ENCODE measurements at places on chromosomes 12 and 14.

DNA sequence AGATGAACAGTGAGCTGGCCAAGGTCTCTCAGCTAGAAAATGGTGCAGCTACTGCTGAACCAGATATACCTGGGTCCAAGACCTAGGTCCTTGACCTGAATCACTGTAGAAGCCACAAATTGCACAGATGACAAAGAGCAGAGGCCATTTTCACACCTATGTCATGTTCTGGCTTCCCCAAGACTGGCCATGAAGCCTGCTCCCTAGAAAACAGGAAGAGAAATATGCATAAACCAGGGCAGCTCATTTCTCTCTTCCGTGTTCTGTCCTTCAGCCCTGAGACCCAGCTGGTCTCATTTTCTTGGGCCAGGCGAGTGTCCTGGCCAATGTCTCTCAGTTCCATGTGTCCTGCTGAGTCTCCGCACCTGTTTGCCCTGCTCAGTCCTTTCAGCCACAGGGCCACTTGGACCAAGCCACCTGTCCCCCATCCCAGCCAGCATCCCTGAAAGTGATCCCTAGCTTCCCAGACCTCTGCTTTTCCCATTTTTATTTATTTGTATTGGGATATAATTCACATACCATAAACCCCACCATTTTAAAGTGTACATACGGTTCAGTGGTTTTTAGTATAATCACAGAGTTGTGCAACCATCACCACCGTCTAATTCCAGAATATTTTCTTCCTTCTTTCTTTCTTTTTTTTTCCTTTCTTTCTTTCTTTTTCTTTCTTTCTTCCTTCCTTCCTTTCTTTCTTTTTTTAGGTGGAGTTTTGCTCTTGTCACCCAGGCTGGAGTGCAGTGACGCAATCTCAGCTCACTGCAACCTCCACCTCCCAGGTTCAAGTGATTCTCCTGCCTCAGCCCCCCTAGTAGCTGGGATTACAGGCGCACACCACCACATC, 27.0 kb downstream of the P2RX7 start:
- no peak for DNase-seq

- no peak for DNase-seq
Observed at GRCh38 chr14:91496790-91497189, 13.3 kb downstream of the PPP4R3A start.

- DNase-seq, result no peak
Observed at GRCh38 chr12:39357041-39357440, 85.9 kb downstream of the KIF21A start.

DNA sequence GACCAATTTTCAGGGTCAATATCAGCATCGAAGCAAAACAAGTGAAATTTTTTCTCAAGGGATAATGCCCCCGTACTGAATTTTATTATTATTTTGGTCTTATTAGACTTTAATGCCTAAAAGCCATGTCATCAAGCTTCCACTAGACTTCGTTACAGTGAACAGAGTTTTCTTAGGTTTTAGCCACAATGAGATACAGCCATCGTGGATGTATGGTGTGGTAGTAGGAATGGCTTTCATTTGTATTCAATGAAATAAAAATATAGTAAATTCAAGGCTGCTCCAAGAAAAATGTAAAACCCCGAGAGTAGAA, 11.7 kb downstream of the TAOK3 start:
- DNase-seq, result no peak

GRCh38 chr12:46516238-46516932, 143.8 kb upstream of the SLC38A2 start:
- DNase-seq, result no peak

DNA sequence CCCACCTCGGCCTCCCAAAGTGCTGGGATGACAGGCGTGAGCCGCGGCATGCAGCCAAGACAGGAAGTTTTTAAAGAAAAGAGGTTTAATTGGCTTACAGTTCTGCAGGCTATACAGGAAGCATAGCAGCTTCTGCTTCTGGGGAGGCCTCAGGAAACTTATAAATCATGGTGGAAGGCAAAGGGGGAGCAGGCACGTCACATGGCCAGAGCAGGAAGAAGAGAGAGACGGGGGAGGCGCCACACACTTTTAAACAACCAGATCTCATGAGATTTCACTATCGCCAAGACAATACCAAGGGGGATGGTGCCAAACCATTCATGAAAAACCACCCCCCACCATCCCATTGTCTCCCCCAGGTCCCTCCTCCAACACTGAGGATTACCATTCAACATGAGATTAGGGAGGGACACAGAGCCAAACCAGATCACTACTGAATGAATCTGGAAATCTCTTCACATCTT, 14.1 kb downstream of the CCDC63 start:
- DNase-seq, result no peak

GRCh38 chr12:11622876-11623281, 26.6 kb upstream of the ETV6 start:
- DNase-seq, result no peak
